ENCODE measurements at places on chromosomes 16 and 17.

GRCh38 chr16:53626161-53626560, 77.5 kb downstream of the RPGRIP1L start:
- no peak for DNase-seq

DNA sequence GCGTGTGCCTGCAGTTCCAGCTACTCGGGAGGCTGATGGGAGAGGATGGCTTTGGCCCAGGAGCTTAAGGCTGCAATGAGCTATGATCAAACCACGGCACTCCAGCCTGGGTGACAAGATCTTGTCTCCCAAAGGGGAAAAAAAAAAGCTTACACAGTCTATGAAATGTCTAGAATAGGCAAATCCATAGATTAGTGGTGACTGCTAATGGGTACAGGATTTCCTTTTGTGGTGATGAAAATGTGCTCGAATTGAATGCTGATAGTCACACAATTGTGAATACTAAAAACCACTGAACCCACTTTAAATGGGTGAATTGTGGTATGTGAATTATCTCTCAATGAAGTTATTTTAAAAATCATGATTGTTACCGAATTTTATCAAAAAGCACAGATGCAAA, 14.9 kb downstream of the USP7 start:
- DNase-seq, result no peak

DNA sequence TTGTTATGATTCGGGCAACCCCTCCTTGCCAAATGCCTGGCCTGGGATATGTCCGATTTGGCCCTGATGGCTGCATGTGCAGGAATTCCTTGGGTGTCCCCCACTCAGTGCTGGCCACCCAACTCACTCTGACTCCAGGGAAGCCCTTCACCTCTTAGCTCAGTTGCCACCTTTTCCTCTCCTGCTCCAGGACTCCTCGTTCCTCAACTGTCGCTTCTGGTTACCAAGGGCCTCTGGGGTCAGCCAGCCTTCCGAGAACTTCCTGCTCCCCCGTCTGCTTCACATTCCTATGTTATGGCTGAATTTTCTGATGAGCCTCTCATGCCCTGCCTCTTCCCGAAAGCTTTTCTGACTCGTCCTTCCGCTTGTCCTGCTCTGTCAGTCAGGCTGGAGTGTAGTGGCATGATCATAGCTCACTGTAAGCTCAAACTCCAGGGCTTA, 63.5 kb downstream of the SPACA3 start:
- DNase-seq, result no peak

DNA sequence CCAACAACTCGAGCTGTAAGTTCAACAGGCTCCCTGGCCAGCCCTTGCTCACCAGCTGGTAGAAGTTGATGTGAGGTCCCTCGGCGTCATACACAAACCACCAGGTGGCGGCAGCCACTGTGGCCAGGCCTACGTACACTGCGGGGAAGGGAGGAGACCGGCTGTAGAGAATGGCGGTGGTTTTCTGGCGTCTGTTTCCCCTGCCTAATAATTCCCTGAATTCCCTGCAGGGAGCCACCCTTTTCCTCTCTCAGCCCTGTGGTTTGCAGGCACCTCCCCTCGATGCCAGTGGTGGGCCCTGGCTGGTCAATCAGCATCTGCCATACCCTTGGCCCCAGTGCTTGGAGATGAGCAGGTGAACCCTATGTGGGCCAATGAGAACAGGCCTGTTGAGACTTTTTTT, 18.9 kb upstream of the P2RX1 start:
- peak; percentile 72 for DNase-seq

DNA sequence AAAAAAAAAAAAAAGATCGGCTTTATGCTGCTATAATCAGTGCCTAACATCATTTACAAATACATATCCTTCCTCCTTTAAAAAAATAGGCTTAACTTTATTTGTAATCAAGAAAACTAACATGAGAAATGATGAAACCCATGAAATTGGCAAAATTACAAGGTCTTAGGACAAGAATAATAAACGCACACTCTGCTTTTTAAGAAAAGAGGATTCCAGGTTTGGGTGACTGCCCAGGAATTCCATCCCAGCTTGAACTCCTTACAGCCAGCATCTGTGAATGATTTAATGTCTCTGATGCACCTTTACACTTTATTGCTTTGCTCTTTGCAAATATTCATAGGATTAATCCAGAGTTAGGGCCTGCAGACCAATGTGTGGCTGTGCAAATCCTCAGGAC, 196.0 kb downstream of the CBLN1 start:
- DNase-seq, result no peak

DNA sequence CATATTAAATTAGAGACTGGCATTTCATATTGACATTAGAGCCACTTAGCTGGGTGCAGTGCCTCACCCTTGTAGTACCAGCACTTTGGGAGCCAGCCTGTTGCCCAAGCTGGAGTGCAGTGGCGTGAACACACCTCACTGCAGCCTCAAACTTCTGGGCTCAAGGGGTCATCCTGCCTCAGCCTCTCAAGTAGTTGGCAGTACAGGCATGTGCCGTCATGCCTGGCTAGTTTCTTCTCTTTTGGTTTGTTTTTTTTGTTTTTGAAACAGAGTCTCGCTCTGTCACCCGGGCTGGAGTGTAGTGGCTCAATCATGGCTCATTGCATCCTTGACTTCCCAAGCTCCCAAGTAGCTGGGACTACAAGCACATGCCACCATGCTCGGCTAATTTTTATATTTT, 8.7 kb downstream of the PPM1E start:
- DNase-seq, result no peak

DNA sequence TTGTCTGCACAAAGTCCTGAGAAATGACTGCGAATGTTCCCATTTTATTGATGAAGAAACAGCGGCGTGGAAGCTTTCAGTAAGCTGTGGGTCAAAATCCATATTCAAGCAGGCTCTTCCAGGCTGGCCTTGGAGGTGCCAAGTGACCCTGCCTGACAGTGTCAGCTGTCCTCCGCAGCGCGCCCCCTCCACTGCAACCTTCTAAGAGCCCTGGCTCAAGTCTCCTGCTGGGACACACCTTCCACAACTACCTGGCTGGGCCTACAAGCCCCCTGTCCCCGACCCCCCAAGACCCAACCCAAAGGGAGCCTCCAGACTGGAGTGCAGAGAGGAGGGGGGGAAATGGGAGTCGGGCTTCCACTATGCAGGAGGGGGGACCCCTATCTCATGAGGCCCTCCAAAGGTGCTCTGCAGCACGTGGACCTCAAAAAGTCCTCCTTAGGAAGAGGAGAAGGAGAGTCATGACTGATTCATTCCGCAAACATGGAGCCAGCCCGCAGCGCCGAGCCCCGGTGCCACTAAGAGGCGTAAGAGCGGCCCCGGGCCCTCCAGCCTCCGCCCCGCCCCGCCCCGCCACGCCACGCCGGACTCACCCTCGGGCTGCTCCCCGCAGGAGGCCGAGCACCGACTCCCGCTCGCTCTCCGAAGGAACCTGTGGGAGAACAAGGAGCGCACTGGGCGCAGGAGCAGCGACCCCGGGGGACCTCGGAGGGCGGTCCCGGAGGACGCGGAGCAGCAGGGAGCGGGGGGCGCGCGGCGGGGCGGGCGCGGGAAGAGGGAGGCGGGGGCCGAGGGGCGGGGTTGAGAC, 574 bp downstream of the MPP3 start:
- DNase-seq, result peak; percentile 65

- DNase-seq, result peak; percentile 96
These were observed at the start of gene SOX9 for GRCh38 chr17:72120642-72121163. TSS of gene SOX9 (plus strand) at chr17:72121020. CDS start at chr17:72121392, 372 bp downstream.

- DNase-seq, result no peak
These were observed 19.2 kb downstream of the RNF213 start for GRCh38 chr17:80279895-80280294.

- no peak for DNase-seq
These were observed 10.4 kb downstream of the KCNH6 start for GRCh38 chr17:63533433-63534077.

- DNase-seq, result peak; percentile 73
These were observed 8.4 kb downstream of the RARA start for GRCh38 chr17:40317345-40317873.

GRCh38 chr17:21282231-21282630, 2.3 kb upstream of the MAP2K3 start:
- DNase-seq, result no peak

GRCh38 chr16:63066552-63066951, 1030.3 kb upstream of the CDH8 start:
- DNase-seq, result no peak

GRCh38 chr17:45820052-45820780, 24.5 kb upstream of the SPPL2C start:
- no peak for DNase-seq

DNA sequence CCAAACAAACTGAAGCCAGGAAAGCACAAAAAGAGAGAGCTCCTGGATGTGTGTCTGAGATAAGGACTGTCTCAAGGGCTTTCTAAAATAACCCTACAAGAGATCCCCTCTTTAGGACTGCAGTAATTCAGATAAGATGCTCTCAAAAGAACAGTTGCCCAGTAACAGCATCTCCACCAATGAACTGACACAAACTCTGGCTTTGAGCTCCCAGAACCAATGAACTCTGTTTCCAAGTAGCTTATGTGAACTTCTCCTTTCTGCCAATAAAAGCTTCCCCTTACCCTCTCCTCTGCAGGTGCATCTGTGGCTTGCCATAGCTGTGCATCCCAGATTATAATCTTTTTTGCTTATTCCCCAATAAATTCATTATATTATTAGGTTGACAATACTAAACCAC, 421.5 kb downstream of the SLC39A11 start:
- DNase-seq, result no peak

- DNase-seq, result no peak
These were observed 53.4 kb downstream of the HSD17B2 start for GRCh38 chr16:82088483-82088882.

DNA sequence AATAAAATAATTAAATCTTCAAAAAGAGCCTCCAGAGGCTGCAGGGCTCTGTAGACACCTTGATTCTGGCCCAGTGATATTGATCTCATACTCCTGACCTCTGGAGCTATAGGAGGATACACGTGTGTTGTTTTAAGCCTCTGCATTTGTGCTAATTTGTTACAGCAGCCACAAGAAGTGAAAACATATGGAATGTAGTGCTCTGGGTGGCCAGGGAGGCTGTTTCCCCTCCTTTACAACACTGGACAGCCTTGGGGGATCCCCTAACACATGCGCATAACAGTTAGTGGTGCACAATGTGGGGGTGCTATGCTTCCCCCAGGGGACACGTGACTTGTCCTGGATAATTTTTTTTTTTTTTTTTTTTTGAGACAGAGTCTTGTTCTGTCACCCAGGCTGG, 4.7 kb upstream of the ZNF500 start:
- DNase-seq, result no peak

DNA sequence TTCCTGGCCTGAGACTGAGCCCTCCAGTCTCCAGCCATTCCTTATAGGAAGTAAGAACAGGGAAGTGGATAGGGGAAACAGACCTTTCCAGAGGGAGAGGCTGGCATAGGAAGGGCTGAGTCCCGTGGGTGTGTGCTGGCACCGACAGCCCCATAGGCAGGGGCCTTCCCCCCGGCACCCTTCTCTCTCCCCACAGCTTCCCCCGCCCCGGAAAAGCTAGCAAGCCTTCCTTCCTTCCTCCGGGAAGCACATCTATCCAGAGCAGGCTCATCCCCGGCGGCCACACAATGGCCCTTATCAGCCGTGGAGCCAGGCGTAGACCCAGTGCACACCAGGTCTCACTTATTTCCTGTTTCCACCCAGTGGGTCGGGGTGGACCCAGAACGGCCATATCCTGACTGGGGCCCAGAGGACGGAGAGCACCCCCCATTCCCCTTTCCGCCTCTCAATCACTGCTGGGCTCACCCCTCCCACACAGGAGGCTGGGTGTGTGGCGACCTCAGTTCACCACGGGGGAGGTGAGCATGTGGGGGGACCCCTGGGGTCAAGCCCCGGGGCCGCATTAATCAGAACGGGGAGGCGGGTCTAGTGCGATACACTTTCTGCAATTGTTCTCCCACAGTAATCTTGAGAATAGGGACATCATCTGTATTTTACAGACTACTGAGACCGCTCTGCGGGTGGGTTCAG, 950 bp upstream of the MYO1C start:
- no peak for DNase-seq

GRCh38 chr16:14238756-14239155, 167.6 kb downstream of the MRTFB start:
- DNase-seq, result no peak

DNA sequence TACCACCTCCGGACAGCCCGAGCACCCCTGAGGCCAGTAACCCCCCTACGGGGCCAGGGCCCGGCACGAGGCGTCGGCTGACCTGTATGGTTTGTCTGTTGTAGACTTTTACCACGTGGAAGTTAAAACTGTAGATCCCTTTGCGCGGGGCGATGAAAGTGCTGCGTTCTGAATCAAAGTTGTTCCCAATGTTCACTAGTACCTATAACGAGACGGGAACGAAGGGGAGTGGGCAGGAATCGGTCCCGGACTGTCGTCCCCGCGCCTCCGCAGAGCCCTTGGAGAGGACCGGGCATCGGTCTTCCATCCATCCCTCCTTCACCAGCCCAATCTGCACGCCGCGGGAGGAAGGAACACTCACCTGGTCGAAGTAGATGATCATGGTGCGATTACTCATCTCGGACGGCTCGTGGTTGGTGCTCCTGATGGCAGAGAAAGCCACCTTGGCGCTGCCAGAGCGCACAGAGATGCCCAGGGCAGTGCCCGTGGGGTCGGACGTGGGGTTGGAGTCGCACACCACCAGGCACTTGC, 732 bp downstream of the CBLN1 start:
- no peak for DNase-seq

- no peak for DNase-seq
These were observed 39.4 kb downstream of the SLC47A1 start for GRCh38 chr17:19573075-19573474.

DNA sequence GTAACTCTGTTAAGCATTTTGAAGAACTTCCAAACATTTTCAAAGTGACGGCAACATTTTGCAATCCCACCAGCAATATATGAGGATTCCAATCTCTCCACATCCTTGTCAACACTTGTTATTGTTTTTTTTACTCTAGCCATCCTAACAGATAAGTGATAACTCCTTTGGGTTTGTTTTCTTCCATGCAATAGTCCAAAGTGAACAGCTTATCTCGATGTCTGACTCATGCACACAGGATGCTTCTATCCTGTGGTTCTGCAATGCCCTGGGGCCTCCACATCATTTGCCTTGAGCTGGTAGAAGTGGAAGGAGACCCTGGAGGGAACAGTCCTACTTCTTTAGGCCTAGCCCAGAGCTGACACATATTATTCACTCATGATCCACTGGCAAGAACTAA, 13.0 kb downstream of the TLE7 start:
- no peak for DNase-seq

- no peak for DNase-seq
These were observed 63.0 kb downstream of the GSG1L start for GRCh38 chr16:28000314-28001169.

- DNase-seq, result no peak
These were observed 3.3 kb downstream of the PHLPP2 start for GRCh38 chr16:71721066-71721740.

DNA sequence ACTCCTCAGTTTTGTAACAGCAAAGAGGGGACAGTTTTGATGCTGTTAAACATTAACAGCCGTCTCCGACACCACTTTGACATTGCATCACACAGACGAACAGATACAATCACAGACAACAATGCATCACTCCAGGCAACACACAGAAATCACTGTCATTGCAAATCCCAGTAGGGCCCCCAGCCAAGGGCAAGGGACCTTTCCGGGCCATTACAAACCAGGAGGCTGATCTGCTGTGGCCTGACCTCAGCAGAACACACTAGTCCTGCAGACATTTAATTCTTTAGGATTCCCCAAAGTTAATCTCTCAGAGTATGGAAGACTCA, 136.2 kb upstream of the RCVRN start:
- peak; percentile 15 for DNase-seq

GRCh38 chr17:17042851-17043460, 699 bp downstream of the MPRIP start:
- DNase-seq, result no peak

- DNase-seq, result peak; percentile 21
These were observed 56.1 kb downstream of the RMI2 start for GRCh38 chr16:11401161-11402050.
